ENCODE measurements at places on chromosomes 5 and 9.

DNA sequence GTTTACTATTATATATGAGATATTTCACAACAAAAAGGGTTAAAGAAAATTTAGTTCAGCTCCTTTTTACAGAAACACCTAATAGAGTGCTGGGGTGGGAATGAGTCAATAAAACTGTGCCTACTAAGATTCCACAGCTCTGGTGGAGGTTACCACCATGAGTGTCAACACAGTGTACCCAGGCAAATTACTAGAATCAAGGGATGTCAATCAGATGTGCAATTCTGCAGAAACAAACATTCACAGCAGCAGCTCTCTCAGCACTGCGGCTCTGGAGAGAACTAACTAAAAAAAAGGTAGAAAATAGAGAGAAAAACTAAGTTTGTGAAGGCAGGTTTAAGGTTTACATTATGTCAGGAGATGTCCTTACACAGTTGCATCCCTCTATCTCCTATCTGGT lies 1313.0 kb downstream of the MAT2B start:
- DNase-seq = no peak

DNA sequence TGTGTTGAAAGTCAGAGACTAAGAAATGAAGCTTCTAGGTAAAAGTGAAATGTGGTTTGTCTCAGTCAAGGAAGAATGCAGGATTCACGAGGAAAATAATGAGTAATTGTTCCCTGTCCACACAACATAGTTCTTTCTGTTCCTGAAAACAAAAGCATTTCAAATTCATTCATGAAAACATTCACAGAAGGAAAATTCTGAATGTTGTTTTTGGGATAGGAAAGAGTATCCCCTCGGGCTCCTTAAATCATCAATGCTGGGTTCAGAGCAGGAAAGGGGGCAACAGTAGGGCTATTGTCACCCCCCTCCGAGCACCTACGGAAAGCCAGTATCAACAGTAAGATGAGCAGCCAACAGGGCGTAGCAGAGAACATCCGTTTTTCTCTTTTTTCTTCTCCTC lies 769.9 kb upstream of the ADAMTS16 start:
- DNase-seq = no peak

- no peak for DNase-seq
Measured at GRCh38 chr5:72171667-72172066, 64.4 kb downstream of the MAP1B start.

- peak; percentile 82 for DNase-seq
Measured at GRCh38 chr5:50663636-50664035, 2.8 kb upstream of the PARP8 start.

GRCh38 chr5:12330381-12330780 lies 426.1 kb upstream of the CTNND2 start:
- DNase-seq = no peak

DNA sequence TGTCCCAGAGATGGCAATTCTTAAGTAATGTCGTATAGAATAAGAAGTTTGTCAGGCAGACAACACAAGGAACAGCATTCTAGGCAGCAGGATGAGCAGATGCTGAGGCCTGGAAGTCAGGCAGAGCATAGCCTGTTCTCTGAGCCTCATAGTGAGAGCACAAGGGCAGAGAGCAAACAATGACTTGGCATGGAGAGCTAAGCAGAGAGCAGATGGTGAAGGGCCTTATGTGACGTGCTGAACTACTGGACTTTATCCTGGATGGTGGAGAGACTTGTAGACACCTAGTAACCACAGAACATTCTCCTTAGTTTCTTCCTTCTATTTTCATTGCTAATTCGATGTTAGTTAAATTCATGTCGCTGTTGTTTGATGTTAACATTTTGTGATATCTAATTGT lies 60.1 kb downstream of the KCTD16 start:
- no peak for DNase-seq

GRCh38 chr5:107469064-107469463 lies 201.7 kb downstream of the EFNA5 start:
- DNase-seq = no peak

GRCh38 chr5:125484742-125485641 lies 738.6 kb upstream of the ZNF608 start:
- DNase-seq = peak; percentile 80

DNA sequence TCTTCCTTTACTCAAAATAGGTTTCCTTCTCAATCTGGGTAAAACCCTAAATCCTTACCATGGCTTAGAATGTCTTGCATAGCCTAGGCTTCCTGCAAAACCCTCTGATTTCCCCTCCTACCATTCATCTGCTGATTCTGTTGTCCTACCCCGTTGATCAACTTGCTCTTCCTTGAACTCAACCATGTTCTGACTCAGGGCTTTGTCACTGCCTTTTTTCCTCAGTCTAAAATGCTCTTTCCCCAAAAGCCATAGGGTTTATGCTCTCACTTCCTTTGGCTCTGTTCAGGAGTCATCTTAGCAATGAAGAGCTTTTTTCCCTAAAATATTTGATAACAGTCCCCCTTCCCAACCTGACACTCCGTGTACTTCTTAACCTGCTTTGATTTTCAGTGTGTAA lies 79.4 kb upstream of the IZUMO3 start:
- DNase-seq = no peak
